ENCODE measurements at places on chromosomes 3 and 15.

- DNase-seq: no peak
Measured at GRCh38 chr15:92098869-92099268, 245.4 kb downstream of the SLCO3A1 start.

DNA sequence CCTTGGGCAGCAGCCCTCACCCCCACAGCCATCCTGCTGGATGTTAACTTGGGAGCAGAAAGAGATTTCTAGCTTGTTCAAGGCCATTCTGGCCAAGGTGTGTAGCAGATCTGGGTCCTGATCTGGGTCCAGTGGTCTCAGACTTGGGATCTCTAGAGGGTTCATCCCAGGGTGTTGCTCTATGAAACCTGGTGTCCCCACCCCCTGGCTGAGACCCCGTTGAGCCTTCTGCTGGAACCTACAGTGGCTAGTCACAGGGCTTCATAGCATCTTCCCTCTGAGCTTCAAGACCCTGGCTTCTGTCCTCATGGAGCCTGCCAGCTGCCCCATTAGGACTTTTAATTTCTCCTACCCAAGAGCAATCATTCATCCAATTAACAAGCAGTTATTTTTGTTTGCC is 64.3 kb downstream of the EPHB1 start:
- DNase-seq: no peak

DNA sequence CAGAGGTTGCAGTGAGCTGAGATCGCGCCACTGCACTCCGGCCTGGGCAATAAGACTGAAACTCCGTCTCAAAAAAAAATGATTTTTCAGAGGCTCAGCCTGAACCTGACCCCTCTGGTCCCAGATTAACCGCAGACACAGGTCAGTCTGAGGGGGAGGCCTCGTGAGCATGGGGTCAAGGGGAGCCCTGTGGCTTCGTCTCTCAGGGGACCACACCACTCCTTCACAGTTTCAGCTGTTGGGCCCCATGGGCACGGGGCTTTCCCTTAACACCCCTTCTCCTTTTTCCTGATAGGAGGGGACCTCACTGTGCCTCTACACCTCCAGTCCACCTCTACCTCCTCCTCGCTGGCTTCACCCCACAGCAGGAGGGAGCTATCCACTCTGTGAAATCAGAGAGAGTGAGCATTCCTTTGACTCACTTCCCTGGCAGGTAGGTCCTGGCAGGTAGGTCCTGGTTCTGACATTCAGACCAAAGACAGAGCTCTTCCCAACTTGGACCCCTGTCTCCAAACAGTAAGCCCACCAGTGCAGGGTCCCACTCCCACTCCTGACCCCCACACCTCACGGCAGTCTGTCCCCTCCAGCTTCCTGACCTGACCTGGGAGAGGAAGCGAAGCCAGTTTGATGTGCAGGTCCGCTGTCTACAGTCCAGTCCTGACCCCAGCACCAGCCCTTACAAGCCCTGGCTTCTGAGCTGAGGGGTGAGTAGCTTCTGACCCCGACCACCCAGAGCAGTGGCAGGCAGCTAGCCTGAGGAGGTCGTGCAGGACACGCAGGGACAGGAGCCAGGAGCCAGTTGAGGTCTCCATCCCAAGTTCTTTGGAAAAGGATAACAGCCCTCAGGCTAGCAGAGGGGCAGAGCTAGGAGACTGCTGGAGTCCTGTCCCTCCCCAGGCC is 9.0 kb downstream of the RRP9 start:
- DNase-seq: no peak

- no peak for DNase-seq
Measured at GRCh38 chr3:18030371-18030870, 288.0 kb upstream of the TBC1D5 start.

DNA sequence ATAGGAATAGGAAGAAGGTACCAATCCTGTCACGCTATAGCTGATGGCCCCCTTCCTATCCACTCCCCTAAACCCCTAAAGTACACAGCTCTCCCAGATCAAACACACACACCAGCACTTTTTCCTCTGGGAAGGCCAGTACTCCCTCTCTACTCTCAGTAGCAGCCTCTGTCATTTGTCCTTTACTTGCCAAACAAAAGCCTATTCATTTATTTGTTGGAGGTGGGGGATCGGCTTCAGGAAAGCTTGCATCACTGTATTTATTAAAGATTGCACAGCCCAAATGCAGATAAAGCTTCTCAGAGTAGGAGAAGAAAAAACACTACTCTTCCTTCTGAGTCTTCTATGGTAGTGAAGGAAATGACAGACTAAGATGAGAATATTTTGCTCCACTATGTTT is 429.7 kb upstream of the RASGRP1 start:
- DNase-seq: no peak

- no peak for DNase-seq
Measured at GRCh38 chr3:180181387-180181786, 144.7 kb upstream of the PEX5L start.

DNA sequence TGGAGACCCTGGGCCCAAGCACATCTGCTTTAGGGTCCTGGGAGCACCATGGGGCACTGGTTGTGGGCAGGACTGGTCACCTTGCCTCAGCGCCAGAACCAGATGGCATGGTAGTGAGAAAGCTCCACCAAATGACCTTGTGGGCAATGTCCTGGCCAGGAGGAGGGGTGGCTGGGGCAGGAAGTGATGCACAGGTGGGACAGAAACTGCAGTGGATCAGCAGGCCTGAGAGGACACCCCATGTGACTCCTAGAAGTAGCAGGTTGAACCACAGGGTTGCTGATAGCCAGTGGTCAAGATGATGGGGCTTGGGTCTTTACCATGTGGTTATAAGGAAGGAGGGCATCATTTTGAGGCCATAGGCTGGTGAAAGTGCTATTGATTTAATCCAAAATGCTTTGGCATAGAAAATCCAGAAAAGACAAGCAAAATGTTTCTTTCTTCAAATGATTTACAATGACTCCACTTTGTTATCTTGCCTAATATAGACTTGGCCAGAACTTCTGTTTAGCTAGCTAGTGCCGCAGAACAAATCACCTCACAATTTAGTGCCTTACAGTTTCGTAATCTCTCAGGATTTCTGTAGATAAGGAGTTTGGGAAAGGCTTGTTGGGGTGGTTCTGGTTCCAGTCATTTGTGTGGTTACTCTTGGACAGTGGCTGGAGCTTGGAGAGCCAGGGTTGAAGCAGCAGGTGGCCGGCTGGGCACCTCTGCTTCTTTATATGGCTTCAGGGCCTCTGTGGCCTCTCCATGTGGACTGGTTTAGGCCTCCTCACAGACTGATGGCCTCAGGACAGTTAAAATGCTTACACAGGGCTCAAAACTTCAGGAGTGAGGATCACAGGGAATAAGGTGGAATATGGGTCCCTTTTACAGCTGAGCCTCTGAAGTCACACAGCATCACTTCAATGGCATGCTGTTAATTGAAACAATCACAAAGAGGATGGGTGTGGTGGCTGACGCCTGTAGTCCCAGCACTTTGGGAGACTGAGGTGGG is 27.5 kb downstream of the TMEM158 start:
- DNase-seq: no peak

GRCh38 chr3:194941360-194941955 is 255.8 kb downstream of the FAM43A start:
- no peak for DNase-seq

- no peak for DNase-seq
Measured at GRCh38 chr15:54045397-54045796, 67.2 kb downstream of the UNC13C start.

DNA sequence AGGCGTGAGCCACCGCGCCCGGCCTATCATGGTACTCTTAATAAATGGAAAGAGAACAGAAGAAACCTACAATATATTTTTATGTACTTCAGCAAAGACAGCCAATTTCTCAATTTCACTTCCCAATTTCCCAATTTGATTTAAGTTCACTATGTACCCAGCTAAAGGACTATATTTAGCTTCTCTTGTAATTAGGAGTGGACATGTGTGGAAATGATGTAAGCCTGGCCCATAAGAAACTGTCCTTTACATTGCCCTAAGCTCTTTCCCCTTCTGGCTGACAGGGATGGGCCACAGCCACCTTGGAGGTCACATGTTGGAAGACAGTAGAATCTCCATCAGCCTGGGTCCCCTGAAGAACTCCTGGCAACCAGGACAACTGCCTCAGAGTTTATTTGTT is 6.2 kb downstream of the TMEM39A start:
- no peak for DNase-seq

DNA sequence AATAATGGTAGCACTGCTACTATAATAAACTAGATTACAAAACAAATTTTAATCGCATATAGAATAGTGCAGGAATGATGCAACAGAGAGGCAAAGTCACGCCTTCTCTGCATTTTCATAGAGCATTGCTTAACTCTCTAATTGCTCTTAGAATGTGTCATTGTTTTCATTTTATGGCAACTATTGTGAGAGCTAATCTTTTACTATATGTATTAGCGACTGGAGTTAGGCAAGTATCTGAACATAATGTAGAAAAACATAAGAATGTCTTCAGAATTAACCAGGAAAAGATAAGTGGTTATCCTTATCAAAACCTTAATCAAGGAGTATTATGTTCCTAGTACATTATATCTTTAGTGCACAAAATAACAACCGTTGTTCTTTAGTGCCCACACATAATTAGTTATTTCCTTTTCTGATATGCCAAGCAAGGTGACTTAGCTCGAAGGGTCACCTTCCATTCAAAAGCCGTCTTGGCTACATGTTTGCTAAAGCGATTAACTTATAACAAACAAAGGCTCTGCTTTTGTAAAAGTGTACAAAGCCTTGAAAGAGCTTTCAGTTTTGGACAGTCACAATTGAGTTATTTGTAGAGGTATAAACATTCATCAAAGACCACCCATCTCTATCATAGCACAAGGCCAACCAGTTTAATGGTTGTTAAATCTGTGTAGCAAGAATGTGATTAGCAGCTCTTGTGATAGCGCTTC is 1328.9 kb downstream of the ROBO2 start:
- no peak for DNase-seq

DNA sequence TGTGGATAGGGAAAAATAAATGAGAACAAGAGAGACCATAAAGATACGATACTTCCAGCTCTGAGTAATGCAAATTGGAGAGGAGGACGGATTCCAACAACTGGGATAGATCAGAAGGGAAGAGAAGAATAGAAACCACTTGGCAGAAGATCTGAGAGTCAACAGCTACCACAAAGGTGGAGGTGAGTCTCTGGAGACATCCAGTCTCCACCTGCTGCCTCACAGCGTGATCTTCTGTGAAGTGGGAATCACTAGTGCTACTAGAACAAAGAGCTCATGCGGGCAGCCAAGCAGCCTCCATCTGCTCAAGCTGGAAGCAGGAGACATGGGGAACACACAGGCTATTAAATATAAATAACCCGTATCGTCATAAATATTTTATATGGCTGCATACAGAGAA is 558.5 kb upstream of the CFAP20DC start:
- no peak for DNase-seq

DNA sequence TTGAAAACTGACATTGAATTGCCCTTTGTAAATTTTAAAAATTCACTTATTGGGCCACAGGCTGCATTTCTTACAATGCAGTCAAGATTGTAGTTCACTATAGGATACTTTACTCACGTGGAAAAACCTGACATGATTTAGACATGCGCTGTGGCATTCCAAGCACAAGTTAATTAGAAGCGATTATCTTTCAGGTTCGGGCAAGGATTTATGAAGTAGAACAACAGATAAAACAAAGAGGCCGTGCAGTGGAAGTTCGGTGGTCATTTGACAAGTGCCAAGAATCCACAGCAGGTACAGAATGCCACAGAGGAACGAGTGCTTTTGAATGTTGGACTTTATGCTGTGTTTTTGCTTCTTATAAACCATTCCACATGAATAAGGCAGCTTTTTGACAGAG is 37.8 kb downstream of the GPR171 start:
- no peak for DNase-seq

- DNase-seq: peak; percentile 65
Measured at GRCh38 chr3:108407886-108408285, 102.5 kb downstream of the MYH15 start.

- DNase-seq: peak; percentile 7
Measured at GRCh38 chr3:115513416-115513800, 109.9 kb upstream of the GAP43 start.

GRCh38 chr3:61808526-61808925 is 247.2 kb downstream of the PTPRG start:
- DNase-seq: no peak

- no peak for DNase-seq
Measured at GRCh38 chr15:79932447-79932846, 35.6 kb upstream of the MTHFS start.

DNA sequence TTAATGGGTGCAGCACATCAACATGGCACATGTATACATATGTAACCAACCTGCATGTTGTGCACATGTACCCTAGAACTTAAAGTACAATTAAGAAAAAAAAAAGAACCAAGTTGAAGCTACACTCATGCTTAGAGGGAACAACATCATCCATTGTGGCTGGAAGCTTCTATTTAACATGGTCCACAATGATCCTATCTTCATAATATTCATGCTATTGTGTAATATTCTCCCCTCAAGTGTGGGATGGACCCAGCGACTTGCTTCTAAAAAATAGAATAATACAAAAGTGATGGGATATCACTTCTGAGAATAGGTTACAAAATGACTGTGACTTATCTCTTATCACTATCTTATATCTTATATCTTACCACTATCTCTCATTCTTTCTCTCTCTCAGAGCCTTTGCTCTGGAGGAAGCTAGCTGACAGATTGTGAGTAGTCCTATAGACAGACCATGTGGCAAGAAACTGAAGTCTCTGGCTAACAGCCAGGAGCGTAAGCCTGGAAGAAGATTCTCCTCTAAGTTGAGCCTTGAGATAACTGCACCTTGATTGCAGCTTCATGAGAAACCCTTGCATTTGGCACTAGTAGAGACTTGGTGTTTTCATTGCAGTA is 198.5 kb upstream of the MRPL3 start:
- DNase-seq: no peak

GRCh38 chr3:29513236-29513635 is 232.4 kb downstream of the RBMS3 start:
- DNase-seq: no peak

- no peak for DNase-seq
Measured at GRCh38 chr3:56238299-56238698, 230.0 kb downstream of the ERC2 start.

- no peak for DNase-seq
Measured at GRCh38 chr15:25620466-25620865, 181.6 kb upstream of the UBE3A start.
